ENCODE measurements at places on chromosomes 6 and 20. TPM values are rescaled to one million over a fixed set of nuclear protein-coding genes. Genes with fewer than 3 reads are reported as not detected.

- DNase-seq: no peak
Observed at GRCh38 chr6:137522198-137522798, 28.1 kb upstream of the OLIG3 start.

DNA sequence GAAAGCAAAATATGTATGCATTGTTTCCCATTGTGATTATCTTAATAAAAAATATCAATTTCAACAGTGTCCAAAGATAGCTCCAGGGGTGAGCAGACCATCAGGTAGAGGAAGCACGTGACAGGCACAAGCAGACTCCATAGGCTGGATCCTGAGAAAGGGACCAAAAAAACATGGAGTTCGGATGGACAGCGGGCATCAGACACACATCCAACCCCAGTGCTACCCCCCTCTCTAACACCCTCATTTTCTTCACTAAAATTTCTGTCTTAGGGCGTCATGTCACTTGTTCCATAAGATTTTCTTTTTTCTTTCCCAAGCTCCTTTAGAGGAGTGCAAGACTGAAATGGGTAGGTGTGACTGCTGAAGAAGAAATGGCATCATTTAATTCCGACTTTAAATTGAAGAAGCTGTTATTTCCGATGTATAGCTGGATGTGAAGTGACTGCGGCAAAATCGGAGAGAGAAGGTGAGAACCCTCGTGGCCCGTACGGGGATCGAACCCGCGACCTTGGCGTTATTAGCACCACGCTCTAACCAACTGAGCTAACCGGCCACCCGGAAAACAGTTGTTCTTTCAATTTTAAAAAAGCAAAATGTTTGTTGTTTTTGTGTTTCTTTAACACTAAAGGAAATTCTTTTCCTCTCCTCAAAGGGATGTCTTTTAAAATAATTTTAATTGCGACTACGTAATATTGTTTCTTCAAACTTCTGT, 10.3 kb upstream of the PRSS16 start:
- DNase-seq: no peak

The SLC22A3 gene
- 4.2 TPM for total RNA-seq

The HS3ST5 gene
- 0.17 TPM for total RNA-seq

The CHRNA4 gene
- total RNA-seq: not detected

The STMN3 gene
- 112 TPM for total RNA-seq

The PNPLA1 gene
- not detected for total RNA-seq

The FAM217B gene
- 6.4 TPM for total RNA-seq
